ENCODE measurements at places on chromosomes 5 and 9. TPM values are rescaled to one million over a fixed set of nuclear protein-coding genes. Genes with fewer than 3 reads are reported as not detected.

Gene PDCD1LG2
- 3.9 TPM for total RNA-seq

Gene HAVCR2
- total RNA-seq: 3.3 TPM

GRCh38 chr5:1410156-1411014 is 34.9 kb downstream of the SLC6A3 start:
- no peak for DNase-seq

Gene TMEM245
- 104 TPM for total RNA-seq

Gene NUTM2G
- not detected for total RNA-seq

GRCh38 chr9:83792746-83793145 is 24.8 kb downstream of the GKAP1 start:
- no peak for DNase-seq

DNA sequence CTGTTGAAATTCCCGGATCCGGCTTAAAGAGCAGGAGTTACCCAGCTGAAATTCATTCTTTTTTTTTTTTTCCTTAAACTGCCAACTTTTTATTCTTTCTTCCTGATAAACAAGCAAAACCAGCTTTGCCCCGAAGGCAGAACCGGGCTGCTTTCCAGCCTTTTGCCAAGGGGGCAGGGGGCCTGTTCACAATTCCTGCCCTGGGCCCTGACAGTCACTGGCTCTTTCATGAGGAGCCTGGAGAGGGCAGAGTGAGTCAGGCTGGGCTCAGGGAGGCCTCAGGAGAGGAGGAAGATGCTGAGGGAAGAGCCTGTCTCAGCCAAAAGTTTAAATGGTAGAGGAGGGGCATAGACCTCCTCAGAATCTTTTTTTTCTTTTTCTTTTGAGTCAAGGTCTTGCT is 4.8 kb downstream of the GLIPR2 start:
- no peak for DNase-seq

DNA sequence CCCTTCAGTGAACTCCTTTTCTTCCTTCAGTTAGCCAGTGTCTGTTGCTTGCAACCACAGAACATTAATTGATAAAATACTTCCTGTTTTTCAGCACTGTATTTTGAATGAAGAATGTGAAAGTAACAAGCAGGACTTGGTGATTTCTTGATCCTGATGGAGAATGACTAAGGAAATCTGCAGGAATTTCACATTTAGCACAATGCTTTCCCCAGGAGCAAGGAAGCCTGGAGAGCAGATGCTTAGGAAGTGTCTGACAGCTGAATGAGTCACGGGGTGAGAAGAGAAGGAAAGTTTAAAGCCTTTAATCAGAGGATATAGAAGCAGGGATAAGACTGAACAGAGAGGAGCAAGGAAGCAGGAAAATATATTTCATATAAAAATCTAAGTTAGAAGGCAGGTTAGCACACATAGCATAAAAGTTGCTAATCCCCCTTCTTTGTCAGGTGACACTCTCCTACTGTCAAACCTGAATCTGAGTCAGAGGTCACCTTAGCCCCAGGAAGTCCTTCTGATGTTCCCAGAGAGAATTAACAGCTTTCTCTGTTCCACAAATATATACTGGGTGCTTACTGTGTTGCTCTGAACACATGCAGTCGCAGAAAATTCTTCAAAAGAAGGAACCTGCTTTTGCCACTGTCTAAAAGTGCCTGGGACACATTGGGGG is 59.7 kb downstream of the GNA14 start:
- no peak for DNase-seq

DNA sequence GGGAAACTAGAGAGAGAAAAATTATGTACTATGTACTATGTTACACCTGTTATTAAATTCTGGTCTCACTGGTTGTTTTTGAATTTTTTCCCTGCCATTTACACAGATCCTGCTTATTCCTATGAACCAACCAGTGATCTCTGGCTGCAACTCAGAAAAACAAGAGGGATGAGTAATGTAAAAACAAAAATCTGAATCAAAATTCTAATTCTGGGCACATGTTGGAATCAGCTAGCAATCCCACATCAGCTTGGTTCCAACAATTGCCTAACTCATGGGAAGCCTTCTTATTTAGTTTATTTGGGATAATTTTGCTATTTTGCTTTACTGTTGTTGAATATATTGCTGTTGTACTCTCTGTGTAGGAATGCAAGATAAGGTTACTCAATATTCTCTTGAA is 78.3 kb downstream of the PLK2 start:
- no peak for DNase-seq

GRCh38 chr5:64144425-64145215 is 21.0 kb upstream of the RNF180 start:
- no peak for DNase-seq

Gene AFAP1L1
- total RNA-seq: 40.3 TPM

DNA sequence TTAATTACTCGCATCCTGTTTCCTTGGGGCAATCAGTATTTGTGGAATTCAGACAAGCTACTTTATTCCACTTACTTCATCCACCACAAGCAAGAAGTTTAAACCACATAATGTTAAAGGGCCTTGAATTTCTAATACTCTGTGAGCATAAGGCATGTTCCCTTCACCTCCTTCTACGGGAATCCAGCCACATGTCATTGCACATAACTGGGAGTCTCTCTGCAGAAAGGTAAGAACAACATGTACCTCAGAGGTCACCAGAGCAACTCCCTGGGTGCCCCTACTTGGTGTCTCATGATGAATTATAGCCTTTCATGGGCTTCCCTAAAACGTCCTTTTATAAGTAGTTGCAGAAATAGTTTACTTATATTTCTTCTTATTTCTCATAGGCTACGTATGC is 553.2 kb downstream of the DTWD2 start:
- no peak for DNase-seq

- DNase-seq: no peak
Measured at GRCh38 chr5:136772491-136772890, 407.1 kb upstream of the TRPC7 start.

Gene BNC2
- total RNA-seq: 3.9 TPM

Gene GCNT4
- total RNA-seq: 0.30 TPM

Gene TERT
- not detected for total RNA-seq

GRCh38 chr9:16921855-16922254 is 51.4 kb upstream of the BNC2 start:
- DNase-seq: no peak

- peak; percentile 73 for DNase-seq
Measured at GRCh38 chr9:134358662-134359319, 32.5 kb downstream of the RXRA start.

Gene MCTP1
- total RNA-seq: 7.0 TPM

GRCh38 chr9:136031741-136032730 is 63.1 kb downstream of the NACC2 start:
- DNase-seq: no peak

DNA sequence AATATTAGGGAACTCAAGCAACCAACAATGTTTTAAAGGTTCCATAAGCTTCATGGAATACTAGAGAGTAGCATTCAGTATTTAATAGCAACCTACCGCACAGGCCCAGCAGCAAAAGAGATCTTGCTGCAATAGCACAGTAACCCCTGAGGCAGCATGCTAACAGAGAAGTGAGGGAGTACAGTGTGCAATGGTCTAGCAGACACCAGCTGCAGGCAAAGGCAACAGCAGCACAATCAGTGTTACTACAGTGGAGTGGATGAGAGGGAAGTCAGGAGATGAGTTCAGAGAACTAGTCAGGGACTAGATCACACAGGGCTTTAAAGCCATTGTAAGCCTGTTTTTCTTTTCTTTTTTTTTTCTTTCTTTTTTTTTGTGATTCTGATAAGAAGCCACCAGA is 2.8 kb downstream of the TICAM2 start:
- no peak for DNase-seq

DNA sequence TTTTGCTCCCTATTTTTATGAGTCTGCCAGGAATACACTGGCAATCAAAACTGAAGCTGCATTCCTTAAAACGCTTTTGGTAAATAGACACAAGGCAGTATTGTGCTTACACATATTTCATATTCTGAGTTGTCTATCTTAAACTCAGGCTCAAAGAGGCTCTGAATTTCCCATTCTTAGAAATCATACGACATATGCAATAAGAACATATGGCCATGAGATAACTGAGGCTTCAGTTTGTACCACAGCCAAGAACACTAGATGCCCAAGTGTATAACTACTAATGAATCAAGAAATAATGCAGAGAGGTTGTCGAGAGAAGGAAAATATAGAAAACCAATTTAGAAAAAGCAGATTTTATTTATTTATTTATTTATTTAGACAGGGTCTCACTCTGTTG is 357.4 kb downstream of the NDUFS4 start:
- DNase-seq: no peak

DNA sequence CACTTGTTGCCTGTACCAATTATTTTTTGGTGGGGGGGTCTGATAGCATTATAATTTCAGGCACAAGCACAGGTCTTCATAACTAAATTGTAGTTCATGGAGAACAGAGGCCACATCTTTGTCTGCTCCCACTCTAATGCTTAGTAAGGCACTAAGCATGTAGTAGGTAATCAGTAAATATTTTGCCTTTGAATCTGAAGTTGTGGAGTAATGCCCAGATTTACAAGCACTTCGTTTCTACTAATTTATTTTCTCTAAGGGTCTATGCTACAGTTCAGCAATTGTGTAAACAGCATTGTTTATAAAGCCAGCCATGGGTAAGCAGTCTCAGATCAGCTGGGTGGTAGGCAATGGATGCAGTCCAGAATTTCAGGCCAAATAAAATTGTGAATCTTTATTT is 78.6 kb downstream of the GRIA1 start:
- DNase-seq: no peak

Gene RHOBTB3
- 115 TPM for total RNA-seq

Gene SLC36A3
- total RNA-seq: not detected

DNA sequence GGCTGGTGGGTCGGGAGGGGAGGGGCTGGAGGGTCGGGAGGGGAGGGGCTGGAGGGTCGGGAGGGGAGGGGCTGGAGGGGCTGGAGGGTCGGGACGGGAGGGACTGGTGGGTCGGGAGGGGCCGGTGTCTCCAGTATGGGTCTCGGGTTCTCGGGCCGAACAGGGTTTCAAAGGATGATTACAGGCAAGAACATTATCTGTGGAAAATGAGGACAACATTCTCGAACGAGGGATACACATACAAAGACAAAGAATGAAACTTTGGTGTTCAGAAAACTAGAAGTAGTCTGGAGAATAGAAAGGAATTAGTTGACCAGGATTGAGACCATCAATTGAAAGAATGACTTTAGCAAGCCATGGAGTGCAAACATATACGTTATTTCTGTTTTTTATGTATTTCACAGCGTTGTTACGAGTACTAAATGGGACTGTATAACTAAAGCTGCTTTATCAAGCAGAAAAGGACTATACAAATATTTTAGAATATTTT is 360 bp upstream of the ZCCHC10 start:
- DNase-seq: no peak

Gene C9
- total RNA-seq: not detected

GRCh38 chr5:140344683-140345423 is 1.6 kb downstream of the HBEGF start:
- no peak for DNase-seq

GRCh38 chr5:111463311-111463710 is 49.0 kb downstream of the STARD4 start:
- no peak for DNase-seq

GRCh38 chr5:58543723-58544122 is 39.2 kb upstream of the RAB3C start:
- no peak for DNase-seq

Gene SLCO6A1
- total RNA-seq: not detected

DNA sequence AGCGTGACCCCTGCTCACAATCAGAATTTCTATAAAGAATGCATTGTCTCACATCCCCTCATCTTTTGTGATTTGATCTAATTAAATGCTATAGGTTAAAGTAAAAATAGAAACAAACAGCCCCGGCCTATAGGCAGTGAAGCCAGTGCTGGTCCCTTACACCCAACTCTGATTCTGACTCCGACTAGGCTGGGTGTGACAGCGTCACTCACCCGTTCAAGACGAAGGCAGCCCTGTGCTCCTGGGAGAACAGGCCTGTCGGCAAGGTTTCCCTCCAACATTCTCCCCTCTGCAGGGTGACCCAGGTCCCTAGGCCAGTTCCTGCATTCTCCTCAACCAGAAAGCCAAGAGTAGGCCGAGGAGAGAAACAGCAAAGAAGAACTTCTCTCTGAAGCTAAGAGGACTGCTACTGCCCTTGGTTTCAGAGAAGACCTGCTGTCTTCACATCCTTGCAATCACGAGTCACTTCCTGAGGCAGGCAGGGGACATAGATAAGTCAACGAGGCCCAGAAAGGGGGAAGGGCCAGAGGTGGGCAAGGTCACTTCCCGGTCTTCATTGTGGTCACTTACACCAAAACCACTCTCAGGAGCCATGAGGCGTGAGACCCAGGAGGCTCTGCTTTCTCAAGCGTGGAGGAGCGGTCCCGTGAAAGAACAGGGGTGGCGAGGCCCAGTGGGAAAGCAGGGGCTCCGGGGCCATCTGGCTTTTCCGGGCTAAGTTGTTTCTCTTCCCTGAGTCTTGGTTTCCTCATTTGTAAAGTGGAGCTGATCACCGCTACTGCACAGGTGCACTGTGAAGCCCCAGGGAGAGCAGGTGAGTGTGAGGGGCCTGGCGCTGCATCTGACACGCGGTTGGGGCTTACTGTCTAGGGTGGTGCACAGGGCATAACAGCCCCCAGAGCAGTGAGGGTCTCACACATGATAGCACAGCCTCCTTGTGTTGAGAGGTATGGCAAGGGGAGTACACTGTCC is 200.8 kb downstream of the CRB2 start:
- no peak for DNase-seq
